ENCODE measurements at places on chromosomes 7 and 10.

DNA sequence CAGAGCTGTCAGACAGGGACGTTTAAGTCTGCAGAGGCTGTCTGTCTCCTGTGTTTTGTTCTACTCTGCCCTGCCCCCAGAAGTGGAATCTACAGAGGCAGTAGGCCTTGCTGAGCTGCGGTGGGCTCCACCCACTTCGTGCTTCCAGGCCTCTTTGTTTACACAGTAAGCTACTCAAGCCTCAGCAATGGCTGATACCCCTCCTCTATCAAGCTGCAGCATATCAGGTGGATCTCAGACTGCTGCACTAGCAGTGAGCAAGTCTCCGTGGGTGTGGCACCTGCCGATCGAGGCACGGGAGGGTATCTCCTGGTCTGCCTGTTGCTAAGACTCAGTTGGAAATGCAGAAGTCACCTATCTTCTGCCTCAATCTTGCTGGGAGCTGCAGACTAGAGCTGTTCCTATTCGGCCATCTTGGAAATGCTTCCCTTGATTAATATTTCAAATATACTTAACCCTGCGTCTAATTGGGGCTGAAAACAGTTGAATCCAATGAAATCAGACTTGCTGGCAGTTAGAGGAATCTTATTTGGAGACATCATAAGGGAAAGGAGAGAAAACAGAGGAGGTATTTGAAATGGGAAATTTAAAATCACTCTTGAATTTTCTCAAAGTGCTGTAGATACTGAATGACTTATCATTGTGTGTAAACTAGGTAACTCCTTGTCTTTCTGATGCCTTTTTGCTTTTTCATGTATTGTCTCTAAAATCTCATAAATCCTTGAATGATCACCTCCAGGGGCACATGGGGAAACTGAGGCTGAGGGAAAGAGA, 13.8 kb upstream of the CYP3A5 start:
- DNase-seq, result no peak

- DNase-seq, result no peak
Measured at GRCh38 chr10:89175816-89176215, 31.3 kb downstream of the CH25H start.

GRCh38 chr7:123148813-123149212, 51.0 kb downstream of the SLC13A1 start:
- no peak for DNase-seq

- peak; percentile 13 for DNase-seq
Measured at GRCh38 chr7:127107601-127108007, 145.1 kb downstream of the GRM8 start.

- DNase-seq, result no peak
Measured at GRCh38 chr10:125375210-125375609, 214.8 kb upstream of the CTBP2 start.
